ENCODE measurements at places on chromosomes 3 and 15.

DNA sequence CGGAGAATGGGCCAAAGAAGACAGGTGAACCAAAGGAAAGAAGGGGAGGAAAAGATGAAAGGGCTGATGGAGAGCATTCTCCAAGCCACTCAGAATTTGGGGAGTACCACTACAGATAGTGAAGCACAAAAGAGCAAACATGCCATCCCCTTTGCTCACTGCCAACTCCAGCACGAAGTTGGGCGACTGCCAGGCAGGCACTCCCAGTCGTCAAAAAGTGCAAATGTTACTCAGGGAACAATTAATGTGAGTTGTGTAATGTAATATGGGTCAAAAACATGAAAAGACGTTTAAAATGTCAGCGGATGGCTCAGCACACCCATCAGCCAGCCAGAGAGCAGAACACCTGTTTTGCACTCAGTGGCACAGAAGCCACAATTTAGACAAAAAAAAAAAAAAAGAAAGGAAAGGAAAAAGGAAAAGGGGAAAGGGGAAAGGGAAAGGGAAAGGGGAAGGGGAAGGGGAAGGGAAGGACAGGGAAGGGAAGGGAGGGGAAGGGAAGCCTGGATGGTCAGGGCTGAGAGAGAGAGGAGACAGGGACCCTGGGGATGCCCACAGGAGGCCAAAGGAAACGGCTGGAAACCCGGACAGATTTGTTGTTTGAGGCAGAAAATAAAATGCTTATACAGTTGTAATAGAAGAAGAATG is 82.7 kb downstream of the COL8A1 start:
- DNase-seq, result no peak

GRCh38 chr3:136949708-136950107 is 8.1 kb upstream of the IL20RB start:
- no peak for DNase-seq

- no peak for DNase-seq
Measured at GRCh38 chr15:43383070-43383469, 12.2 kb downstream of the TUBGCP4 start.

GRCh38 chr3:42988566-42988965 is 9.5 kb downstream of the GASK1A start:
- DNase-seq, result no peak

DNA sequence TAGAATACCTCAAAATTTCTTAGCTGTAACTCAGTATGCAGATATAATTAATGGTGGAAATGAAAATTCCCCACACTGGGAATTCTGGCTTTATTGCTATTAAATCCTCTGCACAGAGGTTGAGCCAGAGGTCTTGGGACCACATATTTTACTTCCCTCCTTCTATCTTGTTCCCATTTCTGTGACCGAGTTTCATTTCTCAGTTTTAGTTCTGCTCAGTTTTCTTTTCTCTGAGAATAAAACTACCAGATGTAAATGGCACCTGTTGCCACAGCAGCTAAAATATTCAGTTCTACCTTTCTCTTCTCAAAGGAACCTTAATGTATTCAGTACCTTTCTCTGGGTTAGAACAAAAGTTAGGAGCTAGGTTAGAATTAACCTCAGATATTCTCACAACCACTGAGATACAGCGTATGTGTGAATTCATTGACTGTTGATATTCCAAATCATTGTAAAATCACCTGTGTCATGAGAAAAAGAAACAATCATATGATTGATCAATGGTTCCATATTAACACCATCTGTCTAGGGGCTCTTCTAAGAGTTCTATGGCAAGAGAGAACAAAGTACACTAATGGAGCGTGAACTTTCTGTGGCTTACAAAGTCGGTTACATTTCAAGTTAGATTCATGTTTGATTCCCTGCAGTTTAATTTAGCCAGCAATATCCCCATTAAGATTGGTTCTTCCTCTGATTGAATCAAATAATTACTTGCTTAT is 374.1 kb downstream of the EFHB start:
- DNase-seq, result no peak

GRCh38 chr3:86788371-86788770 is 202.6 kb downstream of the VGLL3 start:
- no peak for DNase-seq

DNA sequence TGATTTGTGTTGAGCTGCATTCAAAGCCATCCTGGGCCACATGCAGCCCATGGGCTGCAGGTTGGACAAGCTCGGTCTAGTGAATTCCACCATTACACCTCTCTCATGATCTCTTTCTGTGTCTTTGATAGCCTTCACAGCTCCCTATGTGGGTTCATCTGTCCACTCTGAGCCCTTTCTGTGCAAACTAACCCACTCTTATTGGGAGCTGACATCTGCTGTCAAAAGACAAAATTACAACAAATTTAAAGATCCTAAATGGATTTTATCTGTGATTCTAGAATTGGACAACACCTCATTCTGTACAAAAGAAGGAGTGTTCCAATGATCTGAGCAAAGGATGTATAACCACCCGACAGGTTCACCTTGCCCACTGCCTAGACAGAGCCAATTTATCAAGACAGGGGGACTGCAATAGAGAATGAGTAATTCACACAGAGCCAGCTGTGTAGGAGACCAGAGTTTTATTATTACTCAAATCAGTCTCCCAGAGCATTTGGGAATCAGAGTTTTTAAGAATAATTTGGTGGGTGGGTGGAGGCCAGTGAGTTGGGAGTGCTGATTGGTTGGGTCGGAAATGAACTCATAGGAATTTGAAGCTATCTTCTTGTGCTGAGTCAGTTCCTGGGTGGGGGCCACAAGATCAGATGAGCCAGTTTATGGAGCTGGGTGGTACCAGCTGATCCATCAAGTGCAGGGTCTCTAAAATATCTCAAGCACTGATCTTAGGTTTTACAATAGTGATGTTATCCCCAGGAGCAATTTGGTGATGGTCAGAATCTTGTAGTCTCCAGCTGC is 2.6 kb upstream of the XYLB start:
- DNase-seq, result no peak

GRCh38 chr3:160286231-160286630 is 61.0 kb downstream of the C3orf80 start:
- no peak for DNase-seq

- DNase-seq, result no peak
Measured at GRCh38 chr3:151955356-151955755, 81.9 kb downstream of the SUCNR1 start.
